ENCODE measurements at places on chromosomes 13 and 19.

GRCh38 chr19:13968999-13969398, 16.7 kb downstream of the DCAF15 start:
- no peak for DNase-seq

DNA sequence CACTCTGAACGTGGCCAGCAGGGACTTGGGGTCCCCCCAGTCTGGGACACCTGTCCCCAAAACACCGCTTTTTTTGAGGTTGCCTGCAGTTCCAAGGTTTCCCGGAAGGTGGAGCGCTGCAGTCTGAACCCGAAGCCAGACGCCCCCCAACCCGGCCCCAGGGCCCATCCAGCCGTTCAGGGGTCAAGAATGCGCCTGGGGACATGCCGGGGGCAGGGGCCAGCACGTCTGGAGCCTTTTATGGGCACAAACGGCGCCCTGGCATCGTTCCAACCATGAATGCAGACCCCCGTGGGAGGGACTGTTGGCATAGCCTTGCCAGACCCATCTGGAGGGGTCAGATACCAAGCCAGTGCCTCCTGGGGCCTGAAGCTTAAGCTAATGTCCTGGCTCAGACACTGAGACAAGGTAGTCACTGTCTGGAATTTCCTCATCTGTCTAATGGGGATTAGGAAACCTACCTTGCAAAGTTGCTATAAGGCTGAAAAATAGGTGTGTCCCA, 6.9 kb downstream of the S1PR5 start:
- DNase-seq, result no peak

DNA sequence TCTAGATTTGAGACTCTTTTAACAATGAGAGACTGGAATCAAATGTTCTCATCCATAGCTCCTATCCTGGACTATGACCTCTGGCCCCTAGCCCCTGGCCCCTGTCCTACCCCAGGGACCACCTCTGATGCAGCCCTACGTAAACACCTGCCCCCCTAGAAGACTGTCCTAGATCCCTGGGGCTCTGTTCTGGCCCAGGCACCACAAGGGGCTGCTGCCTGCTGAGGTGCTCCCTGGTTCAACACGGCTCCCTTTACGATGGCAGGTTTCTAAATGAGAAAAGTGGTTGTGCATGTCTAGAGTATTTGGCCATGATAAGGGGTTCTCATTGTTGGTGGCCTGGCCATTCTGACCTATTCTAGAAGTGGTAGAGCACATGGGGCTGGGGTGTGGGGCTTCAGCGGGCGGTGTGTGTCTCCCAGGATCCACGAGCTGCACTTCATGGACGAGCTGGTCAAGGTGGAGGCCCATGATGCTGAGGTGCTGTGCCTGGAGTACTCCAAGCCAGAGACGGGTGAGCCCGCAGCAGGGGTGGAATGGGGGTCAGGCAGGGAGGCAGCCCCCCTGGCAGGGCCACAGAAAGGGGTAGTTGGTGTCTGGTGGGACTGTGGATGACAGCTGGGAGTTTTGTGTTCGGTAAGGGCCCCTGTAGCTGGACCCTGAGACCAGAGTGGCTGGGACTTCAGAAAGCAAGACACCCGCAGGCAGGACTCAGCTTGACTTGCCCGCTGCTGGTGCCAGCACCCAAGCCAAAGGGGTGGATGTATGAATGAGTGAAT, 26.5 kb upstream of the OVOL3 start:
- no peak for DNase-seq

- peak; percentile 49 for DNase-seq
Observed at GRCh38 chr19:15584541-15585115, 30.4 kb upstream of the CYP4F8 start.

- no peak for DNase-seq
Observed at GRCh38 chr13:61770681-61771080, 355.0 kb upstream of the PCDH20 start.

GRCh38 chr19:35216833-35217648, 11.5 kb downstream of the FAM187B start:
- DNase-seq, result no peak

DNA sequence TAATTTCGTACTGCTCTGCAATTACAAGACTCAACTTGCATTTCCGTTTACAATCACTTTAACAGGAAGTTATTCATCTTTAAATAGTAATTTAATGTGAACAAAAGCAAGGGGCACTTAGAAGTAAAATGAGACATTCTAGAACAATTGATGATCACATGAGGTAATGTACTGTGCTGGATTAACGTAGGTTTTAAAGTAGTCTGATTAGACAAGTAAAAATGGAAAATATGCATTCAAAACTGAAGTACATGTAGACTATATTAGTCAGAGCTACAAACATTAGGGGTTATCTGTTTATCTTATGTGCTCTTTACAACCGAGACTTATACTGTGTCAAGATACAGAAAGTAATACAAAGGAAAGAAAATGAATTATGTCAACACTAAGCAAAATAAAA, 1528.0 kb downstream of the SLITRK5 start:
- DNase-seq, result peak; percentile 54
